ENCODE measurements at places on chromosomes 3 and 15. TPM values are rescaled to one million over a fixed set of nuclear protein-coding genes. Genes with fewer than 3 reads are reported as not detected.

The SSUH2 gene
- total RNA-seq = not detected

The CAMK2N2 gene
- total RNA-seq = 0.67 TPM

The RARRES1 gene
- total RNA-seq = 6.9 TPM

The ZBBX gene
- total RNA-seq = 3.5 TPM

DNA sequence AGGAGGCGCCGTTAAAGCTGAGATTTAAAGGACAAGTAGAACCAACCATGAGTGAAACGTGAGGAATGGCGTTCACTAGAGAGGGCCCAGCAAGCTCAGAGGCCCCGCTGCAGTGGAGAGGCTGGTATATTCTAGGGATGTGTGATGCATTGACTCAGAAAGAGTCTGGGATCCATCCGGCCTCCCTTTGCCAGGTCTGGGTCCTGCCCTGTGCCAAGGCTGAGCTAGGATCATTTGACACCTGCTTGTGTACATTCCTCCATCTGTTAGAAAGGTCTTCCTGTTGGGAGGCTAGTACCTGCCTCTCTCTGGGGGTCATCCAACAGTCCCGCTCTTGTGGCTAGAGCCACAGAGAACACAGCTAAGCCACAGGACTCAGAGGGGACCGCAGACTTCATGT is 28.4 kb downstream of the CA12 start:
- no peak for DNase-seq

GRCh38 chr3:124033360-124034015 is 41.6 kb upstream of the ROPN1 start:
- DNase-seq = no peak

DNA sequence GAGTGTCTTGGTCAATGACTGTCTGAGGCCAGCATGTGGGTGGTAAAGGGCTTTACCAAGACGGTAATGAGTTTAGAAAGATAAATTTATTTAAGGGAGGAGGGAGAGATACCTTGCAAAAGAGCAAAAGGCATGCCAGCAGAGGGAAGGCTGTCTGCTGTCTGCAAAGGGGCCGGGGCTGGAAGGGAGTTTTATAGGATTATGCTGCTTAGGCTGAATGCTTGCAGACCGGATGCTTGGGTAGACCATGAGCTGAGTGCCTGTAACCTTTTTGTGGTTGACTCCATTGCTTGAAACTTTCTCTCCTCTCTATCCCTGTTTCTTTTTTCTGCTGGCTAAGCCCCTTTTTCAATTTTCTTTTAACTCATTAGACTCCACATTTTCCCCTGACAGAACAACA is 1543.0 kb downstream of the OTOL1 start:
- no peak for DNase-seq

GRCh38 chr3:64360280-64360679 is 135.0 kb upstream of the PRICKLE2 start:
- DNase-seq = no peak

DNA sequence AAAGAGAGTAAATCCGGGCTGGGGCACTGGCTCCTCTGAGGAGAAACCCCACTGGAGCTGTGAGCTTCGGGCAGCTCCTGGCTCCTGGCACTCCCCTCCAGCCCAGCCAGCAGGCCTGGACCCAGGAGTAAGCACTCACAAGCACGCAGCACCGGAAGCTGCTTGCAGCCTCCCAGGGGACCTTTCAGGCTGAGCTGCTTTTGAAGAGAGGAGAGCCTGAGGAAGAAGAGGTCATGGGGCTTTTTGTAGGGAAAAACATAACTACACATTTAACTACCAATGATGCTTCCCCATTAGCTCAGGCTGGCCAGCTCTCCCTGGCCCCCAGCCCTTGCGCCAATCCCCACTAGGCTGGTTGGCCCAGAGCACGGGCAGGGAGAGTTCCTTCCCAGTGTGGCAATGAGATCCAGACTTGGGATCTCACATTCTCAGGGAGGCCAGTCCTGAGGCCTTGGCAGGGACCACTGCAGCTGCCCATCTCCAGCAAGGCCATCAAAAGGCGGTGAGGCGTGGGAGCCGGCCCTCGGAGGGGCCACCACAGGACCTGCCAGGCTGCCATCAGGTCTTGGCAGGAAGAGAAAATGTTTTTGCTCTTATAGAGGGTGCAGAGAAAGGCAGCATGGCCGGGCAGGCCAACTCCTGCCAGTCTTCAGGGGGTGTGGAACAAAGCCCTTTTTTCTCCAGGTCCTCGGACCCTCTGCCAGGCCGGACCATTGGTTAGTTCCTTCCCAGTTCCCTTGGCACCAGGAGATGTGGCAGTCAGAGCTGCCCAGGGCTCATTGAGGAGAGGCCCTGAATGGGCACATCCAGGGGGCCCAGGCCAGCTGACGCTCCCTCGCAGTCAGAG is 41.5 kb upstream of the MFGE8 start:
- DNase-seq = no peak

DNA sequence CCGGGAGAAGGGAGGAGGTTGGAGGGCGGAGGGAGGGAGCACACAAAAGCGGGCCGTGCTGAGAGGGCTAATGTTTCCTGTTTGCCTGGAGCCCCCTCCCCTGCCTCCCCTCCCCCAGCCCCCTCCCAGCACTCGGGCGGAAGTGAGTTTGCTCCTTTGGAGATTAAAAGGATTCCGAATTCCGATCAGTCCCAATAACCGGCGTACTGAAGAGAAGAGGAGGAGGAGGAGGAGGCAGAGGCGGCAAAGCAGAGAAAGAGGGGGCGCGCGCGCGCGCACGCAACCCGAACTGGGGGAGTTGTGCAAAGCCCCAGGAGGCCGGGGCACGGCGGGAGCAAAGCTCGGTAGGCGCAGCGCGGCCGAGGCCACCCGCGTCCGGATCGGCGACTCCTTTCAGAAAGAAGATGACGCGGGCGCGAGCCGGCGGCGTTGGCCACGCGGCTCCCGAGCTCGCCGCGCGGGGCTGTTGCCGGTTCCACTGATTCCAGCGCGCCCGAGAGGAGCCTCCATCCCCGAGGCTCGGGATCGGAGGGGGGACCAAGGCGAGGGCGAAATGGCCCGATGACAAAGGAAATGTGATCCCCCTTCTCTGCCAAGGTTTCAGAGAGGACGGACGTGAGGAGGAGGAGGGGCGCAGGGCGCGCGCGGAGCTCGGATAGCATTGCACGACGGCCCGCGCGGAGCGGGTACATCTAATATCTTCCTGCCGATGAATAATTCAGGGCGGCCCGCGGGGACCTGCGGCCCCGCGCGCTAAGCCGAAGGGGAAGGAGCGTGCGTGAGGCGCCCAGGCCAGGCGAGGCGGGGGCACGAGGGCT is 1.1 kb upstream of the TRIM71 start:
- DNase-seq = no peak

DNA sequence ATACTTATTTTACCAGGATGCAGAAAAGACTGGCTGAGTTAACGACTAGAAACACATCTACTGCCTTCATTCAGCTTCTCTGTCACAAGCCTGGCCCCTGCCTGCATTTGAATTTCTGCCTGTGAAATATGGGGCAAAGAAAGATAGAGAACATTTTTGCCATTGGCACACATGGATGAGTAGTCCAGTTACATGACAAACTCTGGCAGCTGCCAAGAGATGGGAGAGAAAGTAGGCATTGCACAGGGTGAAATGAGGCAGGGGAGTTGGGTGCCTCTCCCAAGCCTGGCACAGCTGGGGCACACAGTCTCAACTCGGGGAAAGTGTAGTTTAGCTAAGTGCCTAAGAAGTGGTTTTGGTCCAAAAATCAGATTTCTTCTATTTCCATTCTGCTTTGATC is 24.0 kb downstream of the ANXA2 start:
- no peak for DNase-seq

All from kidney epithelial cell (primary cell).